NCI-H1417 (cell line): ENCODE measurements at places on chromosomes 7 and 10.

GRCh38 chr7:154463794-154464193 is 411.6 kb downstream of the DPP6 start:
- no peak for DNase-seq

- no peak for DNase-seq
Measured at GRCh38 chr7:17462131-17462631, 163.7 kb downstream of the AHR start.

- DNase-seq: no peak
Measured at GRCh38 chr10:5450605-5451384, 38.4 kb downstream of the NET1 start.

GRCh38 chr7:148277042-148277660 is 313.4 kb upstream of the C7orf33 start:
- DNase-seq: no peak

GRCh38 chr10:56785292-56785691 is 424.2 kb upstream of the ZWINT start:
- no peak for DNase-seq

DNA sequence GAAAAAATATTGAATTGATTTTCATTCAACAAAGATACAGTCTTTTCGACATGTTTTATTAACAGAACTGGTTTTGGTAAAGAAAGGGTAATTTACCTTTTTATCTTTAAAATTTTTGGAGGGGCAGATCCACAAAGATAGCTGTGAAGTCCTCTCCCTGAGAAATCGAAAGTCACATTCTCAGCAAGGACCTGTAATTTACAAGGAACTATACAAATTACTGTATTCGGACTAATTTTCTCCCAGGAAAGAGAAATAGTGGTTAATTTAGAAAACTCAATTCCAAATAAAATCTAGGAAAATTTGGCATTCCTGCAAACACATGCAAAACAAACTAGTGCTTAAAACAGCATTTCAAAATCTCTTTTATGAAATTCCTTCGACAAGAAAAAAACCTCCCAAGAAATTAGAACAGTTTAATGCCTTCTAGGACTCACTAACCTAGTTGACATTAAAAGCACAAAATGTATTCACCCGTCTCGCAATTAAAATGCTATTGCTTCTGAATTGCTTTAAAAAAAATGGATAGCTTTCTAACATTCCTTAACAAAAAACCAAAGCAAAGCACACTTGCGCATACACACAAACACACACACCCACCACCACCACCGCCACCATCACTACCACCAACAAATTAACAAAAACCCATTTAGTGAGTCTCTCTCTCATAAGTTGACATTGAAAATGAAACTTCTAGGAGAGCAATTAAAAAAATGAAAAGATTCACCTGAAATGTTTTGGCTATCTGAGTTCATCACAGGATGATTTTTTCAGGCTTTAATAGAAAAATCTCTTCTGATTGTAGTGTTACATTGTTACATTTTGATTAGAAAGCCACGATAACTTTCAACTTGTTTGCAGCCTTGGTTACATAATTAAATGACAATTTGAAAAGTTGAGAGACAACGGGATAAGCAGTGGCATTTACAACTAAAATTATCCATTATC is 4.0 kb upstream of the NKX2-3 start:
- DNase-seq: no peak

DNA sequence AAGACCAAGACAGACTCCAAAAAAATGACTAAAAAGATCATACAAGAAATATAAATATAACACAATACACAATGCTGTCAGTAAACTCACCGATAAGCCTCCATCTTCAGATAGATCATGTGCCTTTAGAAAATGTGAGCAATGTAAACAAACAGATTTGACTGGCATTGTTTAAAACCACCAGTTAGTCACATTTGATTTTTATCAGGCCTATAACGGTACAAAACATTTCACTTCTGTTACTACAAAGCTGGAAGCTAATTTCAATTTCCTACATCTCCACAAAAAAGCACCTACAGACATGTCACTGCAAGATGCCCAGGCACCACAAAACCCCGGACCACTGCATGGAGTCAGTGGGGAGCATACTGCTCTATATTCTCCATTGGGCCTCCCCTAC is 18.9 kb downstream of the SGMS1 start:
- DNase-seq: no peak

DNA sequence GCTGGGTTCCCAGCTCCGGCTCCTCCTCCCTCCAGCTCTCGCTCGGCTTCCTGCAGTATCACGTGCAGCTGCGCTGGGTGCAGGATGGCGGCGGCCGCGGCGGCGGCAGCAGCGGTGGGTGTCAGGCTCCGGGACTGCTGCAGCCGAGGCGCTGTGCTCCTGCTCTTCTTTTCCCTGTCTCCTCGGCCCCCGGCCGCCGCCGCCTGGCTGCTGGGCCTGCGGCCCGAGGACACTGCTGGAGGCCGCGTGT is at the start of gene CNNM1:
CNNM1 (plus strand) TSS at position 53 of the 250 bp plus-strand sequence; CDS start at position 85, 32 bp downstream.
- peak; percentile 56 for DNase-seq
